PC-9 (cell line): ENCODE measurements at places on chromosomes 3 and 15. TPM values are rescaled to one million over a fixed set of nuclear protein-coding genes. Genes with fewer than 3 reads are reported as not detected.

DNA sequence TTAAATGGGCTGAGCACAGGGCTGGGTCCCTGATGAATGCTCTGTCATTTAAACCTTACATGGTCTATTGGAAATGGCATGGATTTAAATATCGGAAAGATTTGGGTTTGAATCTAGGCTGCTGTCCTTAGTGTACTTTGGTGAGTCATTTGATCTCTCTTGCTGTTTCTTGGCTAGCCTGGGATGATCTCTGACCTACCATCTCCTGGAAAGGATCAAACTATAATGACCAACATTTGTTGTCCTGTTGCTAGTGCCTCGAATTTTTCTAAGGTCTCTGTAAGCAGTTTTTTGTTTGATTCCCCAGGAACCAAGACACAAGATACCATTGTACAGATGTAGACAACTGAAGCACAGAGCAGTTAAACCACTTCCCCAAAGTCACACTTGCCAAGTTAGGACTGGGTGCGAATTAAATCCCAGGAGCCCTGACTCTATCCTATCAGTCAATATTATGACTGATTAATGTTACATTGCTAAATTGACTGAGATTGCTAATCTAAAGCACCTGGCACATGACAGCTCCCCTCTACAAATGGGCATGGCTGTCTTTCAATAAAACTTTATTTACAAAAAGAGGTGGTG is 244.9 kb upstream of the MCTP2 start:
- no peak for DNase-seq

GRCh38 chr3:7977245-7978086 is 524.2 kb upstream of the LMCD1 start:
- no peak for DNase-seq

DNA sequence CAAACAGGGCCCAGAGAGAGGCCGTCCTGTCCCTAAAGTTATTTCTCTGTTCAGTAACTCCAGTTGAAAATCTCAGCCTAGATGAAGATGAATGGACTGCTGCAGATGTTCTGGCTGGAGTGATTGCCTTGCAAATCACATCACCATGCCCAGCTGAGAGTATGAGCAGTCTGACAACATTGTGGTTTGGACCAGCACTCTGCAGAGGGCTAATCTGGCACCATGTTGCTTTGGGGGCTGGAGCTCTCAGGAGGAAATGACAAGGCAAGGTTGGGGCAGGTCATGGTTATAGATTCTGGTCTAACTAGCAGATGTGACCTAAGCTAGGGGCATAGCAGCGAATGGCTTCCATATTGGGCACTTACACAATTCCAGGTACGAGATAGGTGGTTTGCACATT is 314.2 kb downstream of the CLSTN2 start:
- no peak for DNase-seq

DNA sequence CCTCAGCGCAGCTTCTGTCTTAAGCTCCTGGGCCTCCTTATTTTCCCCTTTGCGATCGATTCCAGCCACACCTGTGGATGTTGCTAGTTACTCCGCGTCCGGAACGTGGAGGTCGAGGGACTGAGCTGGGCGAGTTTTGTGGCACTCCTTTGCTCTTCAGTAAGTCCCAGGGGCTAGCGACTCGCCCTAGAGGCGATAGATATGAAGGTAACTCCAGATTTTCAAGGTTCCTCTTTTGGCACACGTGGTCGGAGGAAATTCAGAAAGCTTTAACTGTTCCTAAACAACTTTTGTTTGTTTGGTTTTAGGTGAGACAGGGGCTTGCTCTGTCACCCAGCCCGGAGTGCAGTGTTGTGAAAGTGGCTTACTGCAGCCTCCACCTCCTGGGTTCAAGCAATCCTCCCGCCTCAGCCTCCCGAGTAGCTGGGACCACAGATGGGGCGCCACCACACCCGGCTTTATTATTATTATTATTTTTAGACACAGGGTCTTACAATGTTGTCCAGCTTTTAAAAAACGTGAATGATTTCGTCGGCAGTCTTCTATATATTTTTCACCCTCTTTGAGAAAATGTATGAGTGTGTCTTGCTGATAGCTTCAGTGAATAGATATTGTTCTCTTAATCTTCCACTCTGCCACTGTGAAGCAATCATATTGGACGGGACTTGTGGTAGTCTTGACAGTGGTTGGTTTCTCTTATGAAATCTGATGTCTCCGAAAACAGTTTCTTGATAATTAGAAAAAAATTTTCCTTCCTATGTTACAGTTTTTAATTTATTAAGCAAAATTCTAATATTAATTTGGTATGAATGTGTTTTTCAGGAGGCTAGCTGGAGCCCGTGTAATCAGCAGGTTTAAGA is 785 bp downstream of the MFSD1 start:
- no peak for DNase-seq

DNA sequence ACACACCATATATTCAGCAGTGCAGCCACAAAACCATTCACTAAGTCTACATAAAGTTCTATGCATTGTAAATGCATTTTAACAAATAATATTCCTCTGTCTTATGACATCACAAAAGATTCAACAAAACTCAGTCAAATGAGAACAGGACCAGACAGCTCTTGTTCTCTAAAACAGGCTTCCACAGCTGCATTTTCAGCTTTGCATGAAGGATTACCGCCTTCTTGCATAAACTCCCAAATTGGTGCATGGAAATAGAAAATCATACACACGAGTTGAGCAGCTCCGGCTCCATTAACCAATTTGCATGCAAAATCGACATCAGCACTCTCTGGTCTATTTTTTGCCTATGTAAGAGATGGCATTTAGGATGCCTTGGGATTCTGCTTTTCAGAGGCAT is 66.4 kb downstream of the RFTN1 start:
- DNase-seq: no peak

DNA sequence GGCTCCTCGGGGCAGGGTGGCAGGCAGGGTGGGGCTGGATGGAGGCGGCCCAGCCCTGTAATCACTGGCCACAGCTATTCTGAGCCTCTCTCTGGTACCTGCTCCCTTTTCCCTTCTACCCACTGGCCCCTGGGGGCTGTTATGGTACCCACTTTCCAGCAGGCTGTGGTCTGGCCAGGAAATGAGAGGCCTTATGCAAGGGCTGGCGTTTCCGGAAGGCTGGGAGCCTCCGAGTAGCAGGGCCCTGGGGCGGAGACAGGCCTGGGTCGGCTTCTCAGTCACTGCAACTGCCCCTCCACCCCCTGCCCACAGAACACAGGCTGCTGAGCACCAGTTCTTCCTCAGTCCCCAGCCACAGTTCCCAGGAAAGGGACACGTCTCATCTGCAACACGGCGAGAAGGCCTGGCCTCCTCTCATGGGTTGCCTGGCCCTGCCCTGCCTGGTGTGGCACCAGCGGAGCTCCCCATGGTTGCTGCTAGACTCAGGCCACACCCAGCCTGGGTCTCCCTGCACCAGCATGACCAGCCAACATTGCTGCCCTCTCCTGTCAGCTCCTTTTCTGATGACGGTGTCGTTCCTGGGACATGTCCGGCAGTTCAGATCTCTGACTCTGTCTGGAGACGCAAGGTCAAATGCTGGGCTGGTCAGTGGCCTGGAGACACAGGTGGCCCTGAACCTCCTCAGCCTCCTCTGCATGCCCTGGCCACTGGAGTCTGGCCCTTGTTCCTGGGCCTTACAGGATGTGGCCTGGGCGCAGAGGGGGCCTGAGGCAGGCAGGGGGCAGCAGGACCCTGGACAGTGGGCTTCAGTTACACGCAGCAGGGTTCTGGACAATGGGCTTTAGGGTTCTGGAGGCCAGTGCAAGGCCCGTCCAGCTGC is 6.5 kb downstream of the CHST13 start:
- no peak for DNase-seq

DNA sequence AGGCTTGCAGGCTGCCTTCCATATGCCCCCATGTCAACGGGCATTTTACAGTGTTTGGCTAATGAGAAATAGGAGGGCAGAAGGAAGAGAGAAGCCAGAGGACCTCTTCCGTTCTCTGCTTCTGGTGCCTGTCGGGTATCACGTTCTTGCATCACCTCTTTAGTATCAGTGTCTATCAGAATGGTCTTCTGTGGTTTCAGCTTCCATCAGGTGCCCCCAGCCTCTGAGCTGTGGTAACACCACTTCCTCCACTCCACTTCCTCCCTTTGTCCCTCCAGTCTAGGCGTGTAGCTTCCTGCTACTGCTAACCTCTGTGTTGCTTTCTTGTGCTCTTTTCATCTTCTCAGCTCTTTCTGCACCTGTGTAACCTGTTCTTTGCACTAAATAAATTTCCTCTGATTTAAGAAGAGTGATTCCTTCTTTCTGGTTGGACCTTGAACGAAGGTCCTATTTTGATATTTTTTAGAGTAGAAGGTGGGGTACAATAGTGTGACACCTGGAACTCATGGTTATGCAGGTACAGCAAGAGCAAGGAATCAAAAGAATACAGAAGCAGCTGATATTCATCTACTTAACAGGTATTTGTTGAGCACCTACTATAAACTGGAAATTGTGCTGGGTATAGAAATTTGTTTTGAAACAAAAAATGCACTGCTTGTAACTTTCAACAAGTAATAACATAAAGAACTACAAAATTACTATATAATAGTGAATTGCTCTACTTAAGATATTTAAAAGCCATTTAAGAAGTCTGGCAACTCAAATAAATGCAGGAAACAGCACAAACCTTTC is 27.4 kb upstream of the FOXB1 start:
- no peak for DNase-seq

- no peak for DNase-seq
Observed at GRCh38 chr15:39543651-39544050, 37.2 kb upstream of the THBS1 start.

GRCh38 chr15:75107908-75108838 is 84.8 kb downstream of the PPCDC start:
- peak; percentile 85 for DNase-seq

- DNase-seq: no peak
Observed at GRCh38 chr3:12681089-12681942, 17.4 kb upstream of the RAF1 start.

- no peak for DNase-seq
Observed at GRCh38 chr3:33956206-33956605, 157.8 kb downstream of the PDCD6IP start.

DNA sequence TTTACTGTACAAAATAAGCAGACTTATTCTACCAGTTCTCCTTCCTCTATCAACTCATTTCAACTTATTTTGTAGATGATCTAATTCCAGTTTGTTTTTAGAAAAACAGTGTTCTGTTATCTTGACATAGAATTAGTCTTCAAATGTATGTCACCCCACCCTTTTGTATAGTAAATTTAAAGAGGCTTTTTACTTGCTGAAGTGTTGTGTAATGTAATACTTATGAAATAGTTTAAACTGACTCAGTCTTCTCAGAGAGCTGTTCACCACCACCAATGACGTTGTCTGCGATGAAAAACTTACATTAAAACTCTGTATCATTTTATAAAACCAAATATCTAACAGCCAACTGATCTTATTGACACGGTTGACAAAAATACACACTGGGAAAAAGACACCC is 82.9 kb downstream of the RAP2B start:
- DNase-seq: no peak

DNA sequence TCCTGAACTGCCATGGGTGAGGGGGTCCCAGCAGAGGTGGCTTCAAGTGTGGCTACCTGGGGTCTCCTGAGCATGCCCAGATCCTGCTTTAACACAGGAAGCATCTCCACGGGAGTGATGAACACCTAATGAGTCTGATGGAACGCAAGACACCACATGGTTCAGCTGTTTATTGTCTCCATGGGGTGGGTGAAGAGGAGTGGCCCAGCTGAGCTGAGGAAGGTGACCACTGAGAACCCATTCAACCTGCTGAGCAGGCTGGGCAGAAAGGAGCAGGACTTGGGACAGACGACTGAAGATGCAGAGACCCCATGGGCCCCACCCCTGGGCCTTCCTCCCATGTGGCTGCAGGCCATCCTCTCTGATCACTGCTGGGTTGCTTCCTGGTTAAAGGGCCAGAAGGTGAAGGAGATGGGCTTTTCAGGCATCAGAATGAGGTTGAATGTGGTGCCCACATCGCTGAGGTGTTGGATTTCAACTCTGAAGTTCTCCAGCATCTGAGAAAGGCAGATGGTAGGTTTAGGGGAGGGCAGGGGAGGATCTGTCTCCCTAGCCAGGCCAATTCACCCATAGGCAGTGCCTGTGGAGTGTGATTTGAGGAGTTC is 29.7 kb downstream of the CYP11A1 start:
- DNase-seq: peak; percentile 44

- no peak for DNase-seq
Observed at GRCh38 chr3:112084980-112085705, 1.0 kb upstream of the C3orf52 start.

DNA sequence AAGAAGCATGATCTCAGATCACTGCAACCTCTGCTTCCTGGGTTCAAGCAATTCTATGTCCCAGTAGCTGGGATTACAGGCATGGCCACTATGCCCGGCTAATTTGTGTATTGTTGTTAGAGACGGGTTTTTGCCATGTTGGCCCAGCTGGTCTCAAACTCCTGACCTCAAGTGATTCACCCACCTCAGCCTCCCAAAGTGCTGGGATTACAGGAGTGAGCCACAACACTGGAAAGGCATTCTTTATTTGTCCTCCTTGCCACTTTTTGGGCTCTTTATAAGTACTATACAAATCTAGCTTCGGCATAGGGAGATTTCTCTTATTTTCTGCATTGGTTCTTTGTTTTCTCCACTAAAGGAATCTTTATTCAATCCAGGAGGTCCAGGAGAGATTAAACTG is 18.6 kb downstream of the CMTM8 start:
- no peak for DNase-seq

- DNase-seq: no peak
Observed at GRCh38 chr15:101675015-101675414, 22.8 kb upstream of the TM2D3 start.

- no peak for DNase-seq
Observed at GRCh38 chr3:175274474-175275218, 415.5 kb downstream of the NAALADL2 start.

DNA sequence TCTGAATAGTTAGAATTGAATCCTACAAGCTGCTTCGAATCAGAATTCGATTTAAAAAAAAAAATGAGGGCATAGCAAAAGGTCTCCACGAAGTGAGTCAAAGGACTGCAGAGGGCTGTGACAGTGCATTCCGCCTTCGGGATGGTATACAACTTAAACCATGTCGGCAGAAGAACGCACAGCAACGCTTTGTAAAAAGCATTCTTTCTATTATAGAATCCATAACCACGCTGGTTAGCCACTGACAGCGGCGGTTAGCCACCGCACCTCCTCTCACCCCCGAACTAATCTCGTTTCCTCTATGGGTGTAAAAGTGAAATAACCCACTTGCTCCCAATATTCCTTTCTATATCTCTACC is 664 bp upstream of the PIK3CA start:
- DNase-seq: no peak

- peak; percentile 29 for DNase-seq
Observed at GRCh38 chr3:48919215-48920138, 835 bp downstream of the ARIH2 start.

The C3orf49 gene
- total RNA-seq: not detected in 2 replicates

The MINAR1 gene
- 0.15 and 0.22 TPM in 2 replicates for total RNA-seq

The GATA2 gene
- total RNA-seq: 29.0 and 36.9 TPM in 2 replicates

The DGKG gene
- 9.8 and 20.0 TPM in 2 replicates for total RNA-seq

The DISP2 gene
- 0.35 and 0.63 TPM in 2 replicates for total RNA-seq
